ENCODE measurements at places on chromosomes 4 and X.

GRCh38 chr4:140052050-140052449 lies 101.9 kb downstream of the MAML3 start:
- no peak for DNase-seq

GRCh38 chr4:1183985-1184773 lies 11.8 kb upstream of the SPON2 start:
- peak; percentile 47 for DNase-seq

DNA sequence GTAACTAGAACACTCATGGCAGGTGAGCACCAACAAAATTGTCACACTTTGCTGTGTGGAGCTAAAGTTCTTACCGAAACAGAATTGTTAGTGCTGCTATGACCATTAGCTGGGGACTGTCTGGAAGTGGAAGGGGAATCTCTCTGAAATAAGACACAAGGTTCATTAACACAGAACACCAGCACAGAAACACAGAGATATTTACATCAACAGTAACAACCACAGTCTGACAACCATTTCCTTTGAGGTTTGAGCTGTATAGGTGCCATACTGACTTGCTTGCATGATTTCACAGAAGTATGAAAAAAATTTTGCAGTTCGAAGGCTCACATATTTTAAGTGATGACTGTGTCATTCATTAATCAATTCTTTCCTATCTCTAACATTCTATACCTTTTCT lies 109.8 kb downstream of the NYX start:
- DNase-seq = no peak

GRCh38 chrX:54920610-54921426 lies at the start of gene TRO:
Gene TRO, plus strand, starts transcription at chrX:54920824. Its CDS starts 1,423 bp downstream, at chrX:54922247.
- DNase-seq = peak; percentile 62

DNA sequence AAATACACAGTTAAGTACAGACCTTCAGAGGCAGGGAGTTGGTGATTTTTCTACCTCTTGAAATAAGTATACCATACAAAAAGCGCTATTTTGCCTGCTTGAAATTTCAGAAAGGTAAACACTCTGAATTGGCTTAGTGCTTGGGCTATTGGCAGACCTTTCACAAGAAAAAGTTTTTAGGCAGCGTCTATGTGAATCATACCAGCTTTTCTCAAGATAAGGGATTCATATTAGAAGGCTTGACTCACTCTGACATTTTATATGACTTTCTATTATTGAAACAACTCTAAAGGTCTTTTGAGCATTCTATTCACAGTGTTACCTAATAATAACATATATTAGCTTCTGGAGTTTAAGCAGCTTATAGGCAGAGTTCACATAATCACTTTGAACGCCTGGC lies 286.4 kb upstream of the FAT1 start:
- DNase-seq = no peak

DNA sequence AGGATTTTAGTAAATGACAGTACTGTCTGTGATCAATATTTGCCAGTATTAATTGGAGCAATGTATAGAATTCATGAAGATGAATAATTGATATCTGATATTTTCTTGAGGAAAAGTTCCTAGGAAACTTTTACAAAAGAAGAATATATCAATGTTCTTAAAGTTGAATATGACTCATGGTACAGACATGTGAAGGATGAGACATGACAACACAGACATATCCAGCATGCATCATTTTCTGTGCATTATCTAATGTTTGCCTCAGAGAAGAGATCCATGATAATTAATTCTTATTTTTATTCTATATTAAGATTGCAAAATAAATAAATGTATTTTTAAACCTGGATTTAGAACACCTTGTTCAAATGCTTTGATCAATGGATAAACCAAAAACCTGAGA lies 452.9 kb upstream of the EPHA5 start:
- no peak for DNase-seq

DNA sequence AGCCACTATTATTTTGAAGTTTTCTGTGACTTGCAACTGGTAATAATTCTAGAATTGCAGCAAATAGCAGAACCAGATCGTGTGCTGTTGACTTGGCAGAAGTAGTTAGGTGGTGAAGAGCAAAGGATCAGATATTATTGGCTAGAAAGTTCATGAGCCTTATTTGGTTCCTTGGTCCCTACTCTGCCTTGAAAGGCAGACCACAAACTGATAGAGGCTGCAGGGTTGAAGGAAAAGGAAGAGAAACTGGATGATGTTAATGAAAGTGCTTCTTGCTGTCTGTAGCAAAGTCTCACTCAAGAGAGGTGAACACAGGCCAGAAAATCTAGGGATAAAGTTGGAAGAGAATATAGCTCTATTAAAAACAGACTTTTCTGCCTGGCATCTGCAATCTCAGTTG lies 41.2 kb upstream of the RNF150 start:
- no peak for DNase-seq

DNA sequence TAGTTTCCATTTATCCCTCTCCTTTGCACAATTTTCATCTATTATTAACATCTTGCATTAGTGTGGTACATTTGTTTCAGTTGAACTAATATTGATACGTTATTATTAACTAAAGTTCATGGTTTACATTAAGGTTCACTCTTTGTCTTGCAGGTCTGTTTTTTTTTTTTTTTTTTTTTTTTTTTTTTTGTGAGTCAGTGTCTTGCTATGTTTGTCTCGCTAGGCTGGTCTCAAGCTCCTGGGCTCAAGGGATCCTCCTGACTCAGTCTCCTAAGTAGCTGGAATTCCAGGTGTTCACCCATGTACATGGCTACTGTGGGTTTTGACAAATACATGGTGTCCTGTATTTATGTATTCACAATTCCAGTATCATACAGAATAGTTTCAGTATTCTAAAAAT lies 6.8 kb downstream of the TBC1D19 start:
- no peak for DNase-seq

DNA sequence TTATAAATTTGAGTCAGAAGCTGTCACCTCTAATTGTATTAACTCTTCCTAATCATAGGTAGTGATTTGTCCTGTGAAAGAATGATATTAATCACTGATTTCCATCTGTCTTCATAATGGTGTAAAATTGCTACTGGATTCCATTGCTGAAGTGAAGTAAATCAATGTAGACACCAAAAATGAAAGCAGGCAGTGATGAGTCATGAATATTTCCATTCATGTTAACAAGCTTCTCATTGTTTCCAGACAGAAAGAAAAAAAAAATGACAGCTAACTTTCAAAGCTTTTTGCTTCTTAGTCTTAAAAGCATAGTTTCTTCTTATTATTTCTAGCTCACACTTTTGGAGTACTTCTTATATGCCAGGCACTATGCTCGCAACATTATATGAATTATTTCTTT lies 21.5 kb downstream of the FAM114A1 start:
- no peak for DNase-seq

DNA sequence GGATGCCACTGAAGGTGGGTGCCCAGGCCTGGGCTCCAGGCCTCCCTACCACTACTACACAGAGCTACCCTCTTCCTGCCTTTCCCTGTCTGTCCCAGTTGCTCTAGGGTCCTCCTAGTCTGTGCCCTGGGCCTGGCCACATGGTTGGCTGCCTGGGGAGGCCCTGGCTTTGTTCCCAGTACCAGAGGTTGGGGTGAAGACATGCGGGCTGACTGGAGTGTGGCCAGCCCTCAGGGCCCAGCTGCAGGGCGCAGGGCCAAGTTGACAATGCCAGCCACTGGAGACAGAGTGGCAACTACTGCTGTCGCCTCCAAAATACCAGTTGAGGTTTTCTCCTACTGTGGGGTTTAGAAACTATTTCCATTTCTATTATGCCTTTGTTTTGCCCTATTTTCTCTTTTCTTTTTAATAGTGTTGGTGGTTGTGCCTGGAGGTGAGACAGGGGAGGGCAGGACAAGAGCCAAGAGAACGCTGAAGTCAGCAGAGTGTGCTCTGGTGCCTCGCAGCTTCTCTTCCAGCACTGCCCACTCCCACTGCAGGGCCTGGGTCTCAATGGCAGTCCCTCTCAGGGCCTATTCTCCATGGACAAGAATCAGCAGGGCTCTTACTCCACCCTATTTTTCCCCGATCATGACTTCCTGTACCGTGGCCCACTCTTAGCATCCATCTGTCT lies 32.2 kb upstream of the XPNPEP2 start:
- no peak for DNase-seq

GRCh38 chr4:21819086-21819485 lies 129.5 kb downstream of the KCNIP4 start:
- DNase-seq = no peak

DNA sequence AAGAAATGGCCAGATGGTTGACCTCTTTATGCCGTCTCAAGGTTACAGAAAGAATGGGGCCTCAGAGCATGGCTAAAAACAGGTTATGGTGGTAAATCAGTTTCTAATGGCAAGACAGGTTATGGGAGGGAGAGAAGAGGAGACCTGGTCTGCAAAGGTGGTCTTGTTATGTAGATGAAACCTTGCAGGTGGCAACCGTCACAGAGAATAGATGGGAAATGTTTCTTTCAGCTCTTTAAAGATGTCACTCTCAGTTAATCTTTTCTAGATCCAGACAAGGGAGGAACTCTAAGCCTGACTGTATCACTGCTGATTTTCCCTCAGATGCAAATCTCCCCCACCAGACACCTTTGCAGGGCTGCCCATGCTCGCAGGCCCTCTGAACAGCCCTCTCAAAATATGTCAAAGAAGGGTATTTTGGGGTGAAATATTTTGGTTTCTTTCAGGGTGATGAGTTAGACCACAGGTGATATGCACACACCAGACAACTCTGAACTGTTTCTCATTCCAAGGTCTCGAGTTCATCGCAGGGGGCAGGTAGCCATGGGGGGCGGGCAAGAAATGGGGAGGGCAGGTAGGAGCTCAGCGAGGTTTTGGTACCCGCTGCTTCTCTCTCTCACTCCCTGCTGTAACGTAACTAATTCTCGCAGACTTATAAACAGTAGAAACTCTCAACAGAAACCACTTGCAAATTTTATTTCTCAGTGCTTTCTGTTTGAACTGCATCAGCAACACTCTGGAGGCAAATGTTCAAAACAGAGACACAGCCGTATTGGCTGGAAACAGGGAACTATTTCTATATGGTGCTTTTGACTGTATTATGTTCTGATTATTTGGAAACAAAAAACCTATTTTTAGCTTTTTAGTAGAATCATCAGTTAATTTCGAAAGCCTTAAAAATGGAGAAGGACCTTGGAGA lies 32.4 kb downstream of the CASP3 start:
- no peak for DNase-seq

DNA sequence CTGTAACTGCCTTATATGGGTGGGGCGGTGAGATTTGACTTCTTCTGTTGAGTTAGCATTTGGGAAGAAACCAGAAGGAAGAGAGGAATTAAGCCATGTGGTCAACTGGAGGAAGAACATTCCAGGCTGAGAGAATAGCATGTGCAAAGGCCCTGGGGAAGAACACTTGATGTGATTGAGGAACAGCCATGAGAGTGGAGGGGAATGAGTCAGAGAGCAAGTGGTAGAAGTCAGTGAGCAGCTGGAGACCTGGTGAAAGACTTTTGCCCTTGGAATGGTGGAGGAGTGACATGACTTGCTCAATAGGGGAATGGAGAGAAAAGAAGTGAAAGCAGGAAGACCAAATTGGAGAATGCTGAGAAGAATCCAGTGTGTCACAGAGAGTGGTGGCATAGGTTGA lies 327.8 kb upstream of the HAND2 start:
- DNase-seq = no peak

DNA sequence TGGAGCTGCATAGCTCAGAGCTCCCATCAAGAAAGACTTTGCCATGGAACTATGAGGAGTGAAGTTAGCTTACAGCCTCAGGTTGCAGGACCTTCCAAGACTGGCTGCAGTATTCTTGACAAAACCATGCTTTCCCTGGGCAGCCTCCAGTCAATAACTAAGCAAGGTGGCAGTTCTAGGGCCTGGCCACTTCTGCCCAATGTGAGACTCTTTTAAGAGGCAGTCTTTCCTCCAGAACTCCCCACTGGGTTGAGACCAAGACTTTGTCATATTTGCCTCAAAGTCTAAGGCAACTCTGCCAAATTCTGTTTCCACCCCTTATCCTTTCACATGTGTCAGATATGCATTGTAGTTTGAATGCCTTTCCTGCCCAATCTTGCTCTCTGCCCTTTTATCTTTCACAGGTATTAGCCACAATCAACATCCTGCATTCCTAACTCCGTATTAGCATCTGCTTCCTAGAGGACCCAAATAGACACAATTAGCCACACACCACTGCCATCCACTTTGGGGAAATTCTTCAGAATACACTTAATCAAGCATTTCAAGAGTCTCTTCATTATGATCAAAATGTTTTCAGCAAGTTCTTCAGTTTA lies 17.7 kb upstream of the SLC25A43 start:
- no peak for DNase-seq

GRCh38 chrX:331151-331824 lies 12.7 kb upstream of the GTPBP6 start:
- DNase-seq = no peak

GRCh38 chrX:3712051-3712869 lies 1.2 kb downstream of the PRKX start:
- no peak for DNase-seq

DNA sequence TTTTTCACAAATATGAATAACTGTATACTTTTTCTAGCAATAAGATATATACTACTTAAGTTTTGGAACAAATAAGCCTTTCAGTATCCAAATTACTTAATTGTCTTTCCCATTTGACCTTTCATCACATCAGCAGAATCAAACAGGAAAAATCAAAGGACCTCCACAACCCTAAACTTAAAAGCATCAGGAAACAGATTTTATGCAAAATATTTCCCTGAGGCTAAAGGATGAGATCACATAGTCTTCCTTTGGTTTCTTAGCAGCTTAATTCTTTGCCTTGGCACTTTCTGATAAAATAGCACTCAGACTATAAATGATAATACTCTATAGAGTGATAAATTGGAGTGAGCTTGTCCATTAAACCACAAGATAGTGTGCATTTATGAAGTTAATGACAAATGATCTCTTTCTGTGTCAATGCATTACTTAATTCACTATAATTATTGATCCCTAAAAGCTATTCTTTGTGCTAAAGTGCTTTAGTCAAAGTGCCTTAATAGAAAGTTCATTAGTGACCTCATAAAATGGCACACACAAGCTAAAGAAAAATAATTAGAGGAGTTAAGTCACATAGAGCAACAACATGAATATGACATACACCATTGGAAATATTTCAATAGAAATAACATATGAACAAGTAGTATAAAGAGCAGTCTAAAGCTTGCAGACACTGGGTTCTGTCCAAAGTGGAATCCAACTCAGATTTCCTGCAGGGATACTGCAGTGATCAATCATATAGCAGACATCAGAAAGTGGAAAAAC lies 15.7 kb upstream of the NDST3 start:
- DNase-seq = no peak

- no peak for DNase-seq
Observed at GRCh38 chr4:88216395-88216794, 58.0 kb upstream of the ABCG2 start.

DNA sequence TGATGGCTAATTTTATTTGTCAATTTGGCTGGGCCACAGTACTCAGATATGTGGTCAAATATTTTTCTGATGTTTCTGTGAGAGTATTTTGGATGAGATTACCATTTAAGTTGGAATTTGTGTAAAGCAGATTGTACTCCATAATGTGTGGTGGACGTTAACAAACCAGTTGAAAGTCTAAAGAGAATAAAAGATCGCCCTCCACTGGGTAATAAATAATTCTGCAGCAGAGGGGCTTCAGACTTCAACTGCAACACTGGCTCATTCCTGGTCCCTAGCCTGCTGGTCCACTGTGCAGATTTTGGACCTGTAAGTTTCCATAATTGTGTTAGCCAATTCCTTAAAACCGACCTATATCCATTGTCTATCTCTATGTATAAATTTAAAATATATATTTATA lies 540.3 kb downstream of the PCDH18 start:
- no peak for DNase-seq
